ENCODE measurements at places on chromosomes 13 and 19.

DNA sequence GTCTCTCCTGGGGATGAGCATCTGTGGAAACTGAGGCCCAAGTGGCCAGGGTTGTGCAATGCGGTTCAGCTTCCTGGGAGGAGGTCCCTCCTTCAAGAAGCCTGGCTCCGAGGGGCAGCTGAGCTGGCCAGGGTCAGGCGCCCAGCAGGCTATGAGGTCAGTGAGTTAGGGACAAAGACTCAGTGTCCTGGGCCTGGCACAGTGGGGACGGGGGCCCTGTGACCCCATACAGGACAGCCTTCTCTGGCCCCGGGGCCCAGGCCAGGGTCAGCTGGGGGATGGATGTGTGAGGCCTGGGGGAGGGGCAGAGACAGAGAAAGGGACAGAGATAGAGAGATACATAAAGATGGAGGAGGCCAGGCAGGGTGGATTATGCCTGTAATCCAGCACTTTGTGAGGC lies 3.0 kb upstream of the IL12RB1 start:
- no peak for DNase-seq

DNA sequence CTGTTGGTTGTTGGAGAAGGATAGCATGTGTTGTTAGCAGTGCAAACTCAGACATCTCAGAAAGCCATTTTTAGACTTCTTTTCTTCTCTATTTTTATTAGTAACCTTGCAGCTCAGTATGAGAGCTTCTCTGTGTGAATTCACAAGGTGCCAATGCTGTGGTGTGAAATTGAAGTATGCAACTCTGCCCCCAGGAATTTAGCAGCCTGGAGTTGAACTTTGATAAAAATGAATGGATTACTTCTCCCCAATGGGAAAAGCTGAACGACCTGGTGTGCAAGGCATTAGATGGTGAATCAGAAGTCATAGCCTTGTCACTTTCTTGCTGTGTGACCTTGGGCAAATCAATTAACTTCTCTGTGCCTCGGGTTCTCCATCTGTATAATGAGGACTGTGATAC lies 512.3 kb upstream of the PCDH9 start:
- DNase-seq, result no peak

GRCh38 chr13:48653472-48653939 lies at the start of gene CYSLTR2:
Gene CYSLTR2 (plus strand): TSS chr13:48653929. CDS start chr13:48706818, 52,889 bp downstream.
- peak; percentile 91 for DNase-seq

- no peak for DNase-seq
These were observed 140.3 kb upstream of the RXFP2 start for GRCh38 chr13:31598990-31599389.

DNA sequence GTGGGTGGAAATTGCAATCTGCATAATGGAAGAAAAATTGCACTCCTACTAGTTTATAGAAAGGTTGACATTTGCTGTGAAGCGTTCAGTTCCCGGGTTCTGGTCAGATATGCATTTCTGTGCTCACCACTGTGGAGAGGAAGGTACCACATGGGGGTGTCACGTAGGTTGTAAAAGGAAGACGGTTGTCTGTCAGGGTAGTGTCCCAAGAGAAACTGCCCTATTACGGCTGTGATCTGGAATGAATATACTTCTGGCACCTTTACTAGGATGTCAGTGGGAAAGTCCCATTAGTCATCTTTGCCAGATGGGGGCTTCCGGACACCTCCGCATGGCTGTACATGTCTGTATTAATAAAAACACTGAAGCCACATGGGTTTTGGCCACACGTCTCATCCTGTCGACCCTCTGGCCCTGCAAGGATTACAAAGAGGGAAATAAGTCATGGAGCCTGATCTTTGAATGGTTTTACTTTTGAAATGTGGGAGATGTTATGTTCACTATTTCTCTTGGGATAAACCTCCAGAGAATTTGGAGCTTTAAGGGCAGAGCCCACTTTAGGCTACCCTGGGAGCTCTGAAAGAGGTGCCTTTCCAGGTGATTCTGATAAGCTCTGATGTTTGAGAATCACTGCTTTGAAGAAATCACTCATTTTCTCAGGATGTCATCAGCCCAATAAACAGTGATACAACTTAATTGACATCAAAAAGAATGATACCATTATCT lies 133.9 kb downstream of the AKAP11 start:
- peak; percentile 67 for DNase-seq

DNA sequence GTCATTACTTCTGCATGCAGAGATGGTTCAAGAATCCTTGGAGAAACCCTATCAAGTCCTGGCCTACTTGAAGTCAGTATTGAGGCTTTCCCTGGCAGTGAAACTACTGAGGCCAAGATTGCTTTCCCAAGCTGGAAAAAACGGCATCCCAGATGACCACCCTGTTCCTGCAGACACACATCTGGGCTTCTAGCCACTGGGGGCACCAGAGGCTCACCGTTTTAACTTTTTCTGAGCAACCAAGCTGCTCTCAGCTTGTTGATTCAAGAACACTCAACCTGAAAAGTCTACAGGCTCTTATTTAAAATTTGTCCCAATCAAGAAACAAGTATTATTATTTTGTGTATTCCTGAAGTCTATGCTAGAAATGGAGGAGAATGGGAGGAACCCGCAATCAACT lies 66.6 kb downstream of the SPRYD7 start:
- no peak for DNase-seq

DNA sequence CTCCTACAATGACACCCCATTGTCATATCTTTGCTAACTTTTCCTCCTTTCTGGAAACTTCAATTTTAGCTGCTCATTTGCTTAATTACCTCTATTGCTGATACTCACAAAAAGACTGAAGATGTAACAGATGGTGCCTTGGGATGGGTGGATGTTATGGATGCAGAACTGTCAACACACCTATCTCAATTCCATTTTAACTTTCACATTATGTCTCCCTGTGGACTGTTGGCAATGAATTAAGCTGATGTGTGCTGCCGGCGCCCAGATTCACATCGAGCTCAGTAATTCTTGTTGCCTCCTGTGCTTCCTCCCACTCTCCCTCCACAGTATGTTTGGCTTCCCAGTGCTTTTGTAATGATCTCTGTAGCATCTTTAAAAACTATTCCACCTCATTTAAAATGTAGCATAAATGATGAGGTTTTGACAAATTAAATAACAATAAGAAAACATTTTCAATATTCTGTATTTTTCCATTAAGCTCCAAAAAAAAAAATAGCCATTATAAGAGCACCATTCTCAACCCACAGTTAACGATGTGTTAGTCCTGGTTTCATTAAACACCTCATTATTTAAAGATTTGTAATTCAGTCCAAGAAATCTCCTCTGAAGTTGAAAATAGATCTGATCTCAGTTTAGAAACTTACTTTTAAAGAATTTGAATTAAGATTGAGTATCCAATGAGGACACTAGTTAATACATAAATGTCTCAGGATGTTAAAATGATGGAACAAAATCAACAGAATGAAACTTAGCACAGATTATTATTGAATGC lies 99.9 kb upstream of the FAM216B start:
- DNase-seq, result no peak

DNA sequence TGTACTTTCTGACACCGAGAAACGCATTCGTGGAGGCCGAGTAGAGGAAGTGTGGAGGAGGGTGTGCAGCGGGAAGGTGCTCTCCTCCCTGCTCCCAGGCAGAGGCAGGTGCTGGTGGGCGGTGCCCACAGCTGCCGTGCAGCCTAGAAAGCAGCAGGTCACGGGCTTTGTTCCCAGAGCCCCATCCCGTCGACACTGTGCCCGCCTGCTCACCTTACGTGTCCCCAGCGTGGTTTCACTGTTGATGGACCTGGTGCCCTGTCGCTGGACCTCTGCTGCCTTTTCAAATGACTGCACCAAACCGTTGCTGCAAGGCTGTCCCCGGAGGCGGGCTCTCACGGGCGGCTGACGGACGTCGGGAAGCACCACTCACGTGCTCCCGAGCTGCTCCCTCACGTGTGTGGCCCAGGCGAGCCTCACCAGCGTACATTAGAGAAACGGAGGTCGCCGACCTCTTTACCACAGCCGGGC lies 20.8 kb downstream of the PLEKHJ1 start:
- peak; percentile 48 for DNase-seq

DNA sequence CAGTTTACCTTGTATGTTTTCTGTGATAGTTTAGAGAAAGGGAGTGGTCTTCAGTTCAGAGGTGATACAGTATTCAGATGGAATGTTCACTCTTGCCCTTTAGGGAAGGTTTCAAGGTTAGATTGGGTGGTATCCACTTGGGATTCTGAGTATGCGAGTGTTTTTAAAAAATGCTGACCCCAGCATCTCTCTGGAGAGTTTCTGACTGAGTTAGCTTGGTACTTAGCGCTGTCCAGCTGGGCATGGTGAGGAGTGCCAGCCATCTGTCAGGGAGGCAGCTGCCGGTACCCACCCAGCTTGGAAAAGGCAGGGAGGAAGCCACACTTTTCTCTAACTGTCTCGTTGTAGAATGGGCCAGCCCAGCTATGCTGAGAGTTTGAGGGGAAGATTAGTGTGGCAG lies 63.3 kb downstream of the ARHGEF7 start:
- no peak for DNase-seq

DNA sequence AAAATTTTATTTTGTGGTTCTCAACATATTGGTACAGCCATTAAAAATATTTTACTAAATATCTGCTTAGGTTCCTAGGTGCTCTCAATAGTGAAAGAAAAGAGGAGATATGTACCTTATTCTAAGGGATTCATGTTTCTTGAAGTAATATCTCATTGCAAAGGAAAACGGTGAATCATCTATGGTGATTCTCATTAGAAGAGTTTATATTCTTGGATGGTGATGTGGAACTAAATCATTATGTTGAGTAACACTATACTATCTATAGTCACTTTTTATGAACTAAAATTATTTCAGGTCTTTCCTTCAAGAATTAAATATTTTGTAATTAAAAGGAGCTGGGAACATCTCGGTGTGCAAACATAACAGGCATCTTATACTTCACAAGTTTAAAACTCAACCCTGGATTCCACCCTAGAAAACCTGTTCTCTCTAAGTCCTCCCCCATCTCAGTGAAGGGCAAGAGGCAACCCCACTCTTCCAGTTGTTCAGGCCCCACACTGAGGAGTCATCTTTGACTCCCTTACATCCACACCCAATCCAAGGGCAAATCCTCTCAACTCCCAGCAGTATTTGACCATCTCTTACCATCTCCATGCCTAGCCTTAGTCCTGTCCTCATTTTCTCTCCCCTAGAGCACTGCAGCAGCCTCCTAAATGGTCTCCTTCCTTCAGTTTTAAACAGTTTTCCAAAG lies 140.1 kb downstream of the RGCC start:
- DNase-seq, result no peak

GRCh38 chr19:611481-611868 lies 21.8 kb downstream of the HCN2 start:
- peak; percentile 61 for DNase-seq

DNA sequence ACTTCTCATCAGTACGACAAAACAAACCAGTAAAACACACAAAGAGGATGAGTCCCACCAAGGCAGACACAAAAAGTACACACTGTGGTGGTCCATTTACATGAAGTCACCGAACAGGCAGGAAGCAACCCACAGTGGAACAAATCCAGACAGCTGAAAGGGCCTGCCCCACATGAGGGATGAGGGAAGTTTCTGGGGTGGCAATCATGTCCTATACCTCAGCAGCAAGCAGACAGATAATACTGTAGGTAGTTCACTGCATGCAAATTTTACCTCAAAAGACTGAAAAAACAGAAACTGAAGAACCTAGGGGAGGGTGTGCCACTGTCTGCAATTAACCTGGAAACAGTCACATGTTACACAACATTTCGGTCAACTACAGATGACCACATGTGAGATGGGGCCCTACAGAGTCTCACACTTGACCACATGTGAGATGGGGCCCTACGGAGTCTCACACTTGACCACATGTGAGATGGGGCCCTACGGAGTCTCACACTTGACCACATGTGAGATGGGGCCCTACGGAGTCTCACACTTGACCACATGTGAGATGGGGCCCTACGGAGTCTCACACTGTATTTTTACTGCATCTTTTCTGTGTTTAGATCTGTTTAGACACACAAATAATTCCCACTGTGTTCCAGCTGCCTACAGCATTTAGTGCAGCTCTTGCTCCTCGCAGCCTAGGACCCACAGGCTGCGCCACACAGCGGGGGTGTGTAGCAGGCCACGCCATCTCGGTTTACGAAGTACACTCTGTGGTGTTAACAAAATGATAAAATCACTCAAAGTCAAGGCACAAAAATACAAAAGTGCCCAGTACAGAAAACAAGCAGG lies 22.2 kb downstream of the PCID2 start:
- DNase-seq, result peak; percentile 54

DNA sequence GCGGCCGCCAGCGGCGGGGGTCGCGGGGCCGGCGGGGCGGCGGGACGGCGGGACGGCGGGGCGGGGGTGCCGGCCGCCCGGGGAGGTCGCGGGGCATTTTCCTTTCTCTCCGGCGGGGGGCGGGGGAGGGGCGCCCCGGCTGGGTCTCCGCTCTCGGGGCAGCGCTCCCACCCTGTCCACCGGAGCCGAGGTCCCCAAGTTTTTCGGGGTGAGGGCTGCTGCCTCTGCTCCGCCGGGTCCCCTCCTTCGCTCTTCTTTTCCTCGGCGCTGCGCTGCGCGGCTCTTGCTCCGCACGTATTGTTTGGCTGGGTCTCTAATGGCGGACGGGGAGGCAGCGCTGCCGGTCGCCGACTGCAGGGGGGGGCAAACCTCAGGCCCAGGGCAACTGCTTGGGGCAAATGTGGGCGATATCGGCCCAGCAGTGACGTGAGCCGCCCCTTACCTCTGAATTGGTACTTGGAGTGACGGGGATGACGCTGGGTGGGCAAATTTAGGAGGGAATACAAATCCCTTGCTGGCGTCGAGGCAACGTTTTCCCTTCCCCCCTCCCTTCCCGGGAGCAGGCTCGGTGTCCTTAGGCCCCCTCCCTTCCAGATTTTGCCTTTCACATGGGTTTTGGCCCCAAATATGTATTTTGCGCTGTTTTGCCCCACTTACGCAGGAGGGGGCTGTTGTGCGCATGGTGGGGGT lies 759 bp downstream of the ZMYM2 start:
- DNase-seq, result peak; percentile 77

- DNase-seq, result no peak
These were observed 15.1 kb upstream of the TRPC4 start for GRCh38 chr13:37884674-37885073.

DNA sequence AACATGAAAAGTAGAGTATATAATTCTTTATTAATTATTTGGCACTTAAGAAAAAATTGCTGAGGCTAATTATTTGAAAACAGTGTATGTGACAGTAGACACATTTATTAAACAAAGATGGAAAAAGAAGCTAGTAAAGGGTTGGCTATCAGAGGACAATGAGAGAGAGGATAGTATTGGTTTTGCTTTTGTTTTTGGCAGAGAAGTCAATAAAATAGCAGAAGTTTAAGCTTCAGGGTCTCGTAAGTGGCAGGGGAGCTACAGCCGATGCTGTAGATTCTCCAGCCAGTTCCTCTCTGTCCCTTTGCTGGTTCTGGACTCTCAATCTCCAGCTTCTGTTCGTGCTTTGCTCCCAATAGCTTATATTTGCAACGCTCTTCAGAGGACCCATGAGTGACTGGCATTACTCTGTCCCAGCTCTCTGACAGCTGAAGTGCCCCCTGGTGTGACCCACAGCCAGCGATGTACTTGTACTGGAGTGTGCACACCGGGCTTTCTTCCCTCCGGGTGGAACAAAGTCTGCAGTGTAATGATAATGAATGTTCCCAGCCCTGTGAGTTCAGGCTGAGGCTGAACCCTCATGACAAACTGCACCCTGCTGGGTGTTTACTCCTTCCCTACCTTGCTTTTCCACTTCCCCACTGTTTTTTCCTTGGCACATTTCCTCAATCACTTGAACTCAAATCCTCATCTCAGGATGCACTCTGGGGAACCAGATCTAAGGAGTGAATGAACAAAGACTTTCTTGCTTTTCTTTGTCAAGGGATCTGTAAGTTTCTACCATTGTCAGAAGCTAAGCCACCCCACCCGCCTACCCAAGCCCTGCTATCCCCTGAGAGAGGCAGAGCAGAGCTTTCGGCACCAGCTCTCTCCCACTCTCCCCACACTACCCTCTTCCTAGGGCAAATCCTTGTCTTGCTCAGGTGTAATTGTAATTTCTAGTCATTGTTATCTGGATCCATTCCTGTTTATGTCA lies 254.8 kb downstream of the LHFPL6 start:
- no peak for DNase-seq

Data from CD4-positive, alpha-beta T cell treated with Interleukin-17A for 1 hour (primary cell).